Colonic mucosa (tissue), 4 donors: ENCODE measurements at places on chromosomes 5 and 9.

GRCh38 chr9:124707666-124708065 lies 63.4 kb downstream of the NR6A1 start:
- DNase-seq: no peak

GRCh38 chr9:19440823-19441580 lies 32.2 kb downstream of the ACER2 start:
- DNase-seq: no peak

DNA sequence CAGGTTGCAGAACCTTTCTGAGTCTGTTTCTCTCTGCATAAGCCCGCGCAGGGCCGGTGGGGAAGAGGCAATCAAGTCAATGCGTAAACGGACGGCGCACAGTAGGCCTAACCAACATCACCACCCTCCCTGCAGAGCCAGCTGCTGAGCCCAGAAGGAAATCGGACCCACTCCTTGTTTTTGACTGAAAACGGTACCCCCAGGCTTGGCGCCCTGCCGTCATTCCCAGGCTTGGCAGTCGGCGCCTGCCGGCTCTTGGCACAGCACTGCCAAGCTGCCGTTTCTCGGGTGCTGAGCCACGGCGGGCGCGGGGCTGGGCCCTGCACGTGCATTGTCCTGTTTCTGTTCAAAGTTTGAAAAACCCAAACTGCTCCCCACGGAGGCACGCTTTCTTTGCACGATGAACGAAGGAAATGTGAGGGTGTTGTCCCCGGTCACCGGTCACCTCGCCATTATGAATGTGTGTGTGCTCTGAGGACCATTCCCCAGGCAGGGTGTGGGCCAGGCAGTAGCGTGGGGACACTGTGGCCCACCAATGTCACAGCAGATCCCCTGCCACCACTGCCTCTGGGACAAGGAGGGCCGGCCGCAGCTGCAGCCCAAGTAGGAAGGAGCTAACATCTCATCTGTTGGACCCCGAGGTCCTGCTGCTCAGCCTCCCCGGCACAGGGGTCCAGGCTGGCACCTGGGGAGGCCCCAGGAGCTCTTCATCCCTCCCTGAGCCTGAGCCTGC lies 20.1 kb downstream of the FIBCD1 start:
- no peak for DNase-seq

DNA sequence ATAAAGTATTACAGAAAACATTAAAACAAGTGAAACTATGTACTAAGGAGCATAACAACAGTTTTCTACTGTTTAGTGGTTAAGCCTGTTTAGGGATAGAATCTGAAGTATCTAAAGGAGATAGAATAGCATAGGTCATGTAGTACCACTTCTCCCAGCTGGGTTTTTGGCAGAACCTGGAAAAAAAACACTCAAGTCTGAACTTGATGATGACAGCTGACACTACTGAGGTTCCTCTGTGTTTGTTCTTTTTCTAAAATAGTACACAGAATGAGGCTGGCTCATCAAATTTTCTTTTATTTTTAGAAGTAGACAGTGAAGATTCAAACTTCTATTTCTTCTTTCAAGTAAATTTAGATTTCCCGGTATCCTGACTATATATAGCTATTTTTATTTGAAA lies 203.8 kb upstream of the ACO1 start:
- no peak for DNase-seq

GRCh38 chr9:23492126-23493002 lies 333.7 kb downstream of the ELAVL2 start:
- DNase-seq: peak; percentile 17

DNA sequence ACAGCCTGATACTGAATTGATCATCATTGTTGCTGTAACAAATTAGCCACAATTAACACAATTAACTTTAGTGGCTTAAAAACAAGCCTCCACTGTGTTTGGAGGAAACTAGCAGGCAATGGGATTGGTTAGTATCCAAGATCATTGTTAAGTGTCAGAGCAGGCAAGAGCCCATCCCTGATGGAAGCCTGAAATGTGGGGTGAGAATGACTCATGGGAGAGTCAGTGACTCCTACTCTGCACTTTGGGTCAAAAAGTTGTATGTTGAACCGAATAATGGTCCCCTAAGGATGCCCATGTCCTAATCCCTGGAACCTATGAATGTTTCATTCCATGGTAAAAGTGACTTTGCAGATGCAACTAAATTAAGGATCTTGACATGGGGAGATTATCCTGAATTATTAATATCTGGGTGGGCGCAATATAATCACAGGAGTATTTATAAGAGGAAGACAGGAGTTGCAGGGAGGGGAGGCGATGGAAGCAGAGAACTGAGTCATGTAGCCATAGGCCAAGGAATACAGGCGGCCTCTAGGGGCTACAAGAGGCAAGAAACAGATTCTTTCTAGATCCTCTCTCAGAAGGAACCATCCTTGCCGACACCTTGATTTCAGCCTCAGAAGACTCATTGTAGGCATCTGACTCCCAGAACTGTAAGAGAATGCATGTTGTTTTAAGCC lies 28.8 kb downstream of the ALG2 start:
- DNase-seq: no peak

GRCh38 chr9:109722007-109722406 lies 58.0 kb upstream of the PALM2AKAP2 start:
- no peak for DNase-seq

- no peak for DNase-seq
Measured at GRCh38 chr9:22512495-22512894, 65.9 kb downstream of the DMRTA1 start.

DNA sequence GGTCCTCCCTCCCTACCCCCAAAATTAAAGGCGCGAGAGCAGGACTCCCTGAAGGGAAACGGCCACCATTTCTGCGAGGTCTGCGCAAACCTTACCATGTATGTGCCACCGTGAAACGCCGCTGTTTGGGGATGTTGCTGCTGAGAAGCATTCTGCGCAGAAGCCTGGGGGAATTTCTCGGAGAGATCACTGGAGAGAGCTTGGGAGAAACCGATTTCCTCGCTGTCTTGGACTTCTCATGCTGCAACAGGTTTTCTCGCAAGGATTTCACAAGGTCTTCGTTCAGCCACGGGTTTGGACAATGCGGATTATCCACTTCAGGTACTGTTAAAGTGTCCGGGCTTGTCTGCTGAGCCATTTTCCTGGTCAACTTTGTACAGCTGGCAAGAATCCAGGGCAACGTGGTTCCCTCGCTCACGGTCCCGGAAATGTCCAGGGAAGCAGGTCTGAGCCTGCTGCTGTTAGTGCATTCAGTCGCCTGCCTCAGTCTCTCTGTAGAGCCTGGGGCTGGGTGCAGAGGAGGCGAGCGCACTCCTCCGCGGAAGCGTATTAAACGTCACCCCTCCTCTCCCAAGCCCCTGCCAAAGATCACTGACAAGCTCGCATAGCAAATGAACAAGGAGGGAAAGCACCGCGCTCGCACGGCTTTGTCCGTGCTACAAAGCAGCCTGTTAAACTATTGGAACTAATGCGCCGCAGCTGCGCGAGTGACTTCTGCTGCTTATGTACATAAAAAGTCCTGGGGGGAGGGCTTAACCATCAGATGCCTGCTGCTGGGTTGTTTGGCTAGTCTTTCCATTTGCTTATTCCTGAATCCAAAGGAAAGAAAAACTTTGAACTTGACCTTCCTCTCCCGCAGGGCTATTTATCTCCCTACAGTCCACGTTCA lies 125.1 kb downstream of the PDE4D start:
- peak; percentile 78 for DNase-seq

GRCh38 chr9:97557606-97558095 lies 56.2 kb downstream of the TMOD1 start:
- DNase-seq: peak; percentile 39

DNA sequence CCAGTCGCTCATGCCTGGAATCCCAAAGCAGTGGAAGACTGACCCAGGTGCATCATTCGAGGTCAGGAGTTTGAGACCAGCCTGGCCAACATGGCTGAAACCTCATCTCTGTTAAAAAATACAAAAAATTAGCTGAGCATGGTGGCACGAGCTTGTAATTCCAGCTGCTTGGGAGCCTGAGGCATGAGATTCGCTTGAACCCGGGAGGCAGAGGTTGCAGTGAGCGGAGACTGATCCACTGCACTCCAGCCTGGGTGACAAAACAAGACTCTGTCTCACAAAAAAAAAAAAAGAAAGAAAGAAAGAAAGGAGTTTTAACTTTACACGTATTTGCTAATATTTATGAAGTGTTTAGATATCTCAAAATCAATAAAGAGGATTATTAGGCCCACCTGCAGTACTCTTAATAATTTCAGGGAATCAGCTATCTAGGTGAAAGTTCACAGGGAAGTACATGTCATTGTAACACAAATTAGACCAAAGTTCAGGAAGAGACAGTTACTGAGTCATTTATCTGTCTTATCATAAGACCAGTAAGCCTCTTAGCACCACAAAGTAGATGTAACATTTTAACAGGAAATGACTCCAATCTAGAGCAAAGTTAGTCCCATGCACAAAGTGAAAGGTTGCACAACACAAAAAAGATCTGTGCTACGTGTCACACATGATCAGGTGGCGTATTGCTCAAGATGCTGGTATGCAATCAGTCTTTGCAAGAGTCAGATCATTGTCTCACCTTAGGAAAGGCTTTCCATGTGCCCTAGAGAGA lies 34.1 kb upstream of the PLIN2 start:
- peak; percentile 67 for DNase-seq

- DNase-seq: no peak
Measured at GRCh38 chr9:134178768-134179551, 14.6 kb upstream of the RNU6ATAC start.

- no peak for DNase-seq
Measured at GRCh38 chr5:136135536-136135935, 2.9 kb downstream of the SMAD5 start.

DNA sequence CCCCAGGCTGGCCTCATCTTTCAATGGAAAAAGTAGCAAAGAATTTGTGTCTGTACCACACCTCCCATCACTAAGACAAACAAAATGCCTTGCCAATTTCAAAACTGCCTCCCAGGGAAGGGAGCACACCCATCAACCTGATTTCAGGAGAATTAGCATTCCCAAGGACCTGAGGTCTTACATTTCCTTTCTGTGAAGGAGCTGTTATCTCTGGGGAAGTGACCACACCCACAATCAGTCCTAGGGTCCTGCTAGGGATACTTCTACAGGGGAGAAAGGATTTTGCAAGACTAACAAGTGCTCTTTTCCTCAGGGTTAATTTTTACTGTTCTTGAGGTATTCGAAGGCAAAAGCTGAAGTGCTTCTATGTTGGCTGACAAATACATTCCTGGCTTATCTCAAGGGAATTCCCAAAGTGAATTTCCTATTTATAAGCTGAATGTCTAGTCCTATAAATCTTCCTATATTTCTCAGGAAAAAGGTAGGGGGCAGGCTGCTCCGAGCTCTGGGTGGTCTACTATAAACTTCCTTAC lies 97.4 kb upstream of the ITGA1 start:
- no peak for DNase-seq

DNA sequence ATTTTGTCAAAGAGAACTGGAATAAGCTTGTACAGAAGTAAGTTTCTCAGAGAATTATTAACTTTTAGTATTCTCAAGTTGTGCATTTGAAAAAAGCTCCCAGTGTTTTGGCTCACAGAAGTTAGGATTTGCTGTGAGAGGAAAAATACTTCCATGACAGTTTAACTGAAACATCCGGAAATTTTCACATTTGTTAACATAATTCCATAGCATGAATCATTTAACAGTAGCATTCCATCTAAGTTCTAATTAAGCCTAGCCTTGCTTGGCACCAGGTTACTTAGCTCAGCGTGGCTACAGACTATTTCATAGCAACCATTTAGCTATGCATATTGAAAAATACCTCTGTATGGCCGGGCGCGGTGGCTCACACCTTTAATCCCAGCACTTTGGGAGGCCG lies 90.8 kb downstream of the LNPEP start:
- no peak for DNase-seq

DNA sequence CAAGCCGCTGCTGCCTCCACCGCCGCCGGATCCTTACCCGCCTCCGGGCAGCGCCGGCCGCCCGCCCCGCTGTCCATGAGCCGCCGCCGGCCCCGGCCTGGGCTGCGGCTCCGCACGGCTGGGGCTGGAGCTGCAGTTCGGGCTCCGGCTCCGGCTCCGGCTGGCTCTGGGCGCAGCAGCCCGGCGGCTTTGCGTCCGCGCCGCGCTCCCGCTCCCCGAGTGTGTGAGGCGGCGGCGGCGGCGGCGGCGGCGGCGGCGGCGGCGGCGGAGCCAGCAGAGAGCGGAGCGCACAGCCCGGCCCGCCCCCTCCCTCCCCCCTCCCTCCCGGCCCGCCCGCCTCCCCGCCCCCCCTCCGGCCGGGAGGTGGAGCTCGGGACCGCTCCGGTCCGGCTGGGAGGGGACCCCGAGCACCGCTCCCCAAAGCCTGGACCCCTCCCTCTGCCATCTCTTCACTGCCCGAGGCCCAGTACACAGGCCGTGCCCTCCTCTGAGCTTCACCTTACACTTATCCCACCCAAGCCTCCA lies at the start of gene PCDH1:
Gene PCDH1 (minus strand): TSS at position 225 of the 525 bp plus-strand sequence. CDS start 148 bp downstream, at position 77.
- DNase-seq: no peak

- no peak for DNase-seq
Measured at GRCh38 chr9:32411753-32412152, 27.3 kb downstream of the ACO1 start.

GRCh38 chr5:74549384-74549783 lies 91.1 kb downstream of the ENC1 start:
- DNase-seq: no peak

DNA sequence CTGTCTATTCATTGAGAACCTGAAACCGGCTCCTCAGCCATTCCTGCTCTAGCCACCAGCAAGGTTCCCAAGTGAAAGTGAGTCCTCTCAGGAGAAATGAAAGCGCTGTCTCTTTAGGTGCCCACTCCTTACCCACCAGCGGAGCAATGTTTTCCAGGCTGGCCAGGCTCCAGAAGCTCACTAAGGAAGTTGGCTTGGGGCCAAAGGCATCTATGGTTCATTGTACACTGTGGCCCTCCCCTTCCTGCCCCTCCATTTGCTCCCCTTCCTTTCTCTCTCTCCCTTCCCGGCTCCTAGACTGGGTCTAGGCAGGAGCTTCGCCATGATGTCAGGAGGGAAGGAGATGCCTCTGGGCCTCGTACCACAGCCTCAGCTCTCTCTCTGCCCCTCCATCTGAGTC lies 1.1 kb upstream of the GABRP start:
- DNase-seq: peak; percentile 44

- DNase-seq: no peak
Measured at GRCh38 chr5:176803068-176803942, 7.1 kb upstream of the UNC5A start.

- DNase-seq: no peak
Measured at GRCh38 chr5:77250021-77250420, 39.5 kb downstream of the PDE8B start.

DNA sequence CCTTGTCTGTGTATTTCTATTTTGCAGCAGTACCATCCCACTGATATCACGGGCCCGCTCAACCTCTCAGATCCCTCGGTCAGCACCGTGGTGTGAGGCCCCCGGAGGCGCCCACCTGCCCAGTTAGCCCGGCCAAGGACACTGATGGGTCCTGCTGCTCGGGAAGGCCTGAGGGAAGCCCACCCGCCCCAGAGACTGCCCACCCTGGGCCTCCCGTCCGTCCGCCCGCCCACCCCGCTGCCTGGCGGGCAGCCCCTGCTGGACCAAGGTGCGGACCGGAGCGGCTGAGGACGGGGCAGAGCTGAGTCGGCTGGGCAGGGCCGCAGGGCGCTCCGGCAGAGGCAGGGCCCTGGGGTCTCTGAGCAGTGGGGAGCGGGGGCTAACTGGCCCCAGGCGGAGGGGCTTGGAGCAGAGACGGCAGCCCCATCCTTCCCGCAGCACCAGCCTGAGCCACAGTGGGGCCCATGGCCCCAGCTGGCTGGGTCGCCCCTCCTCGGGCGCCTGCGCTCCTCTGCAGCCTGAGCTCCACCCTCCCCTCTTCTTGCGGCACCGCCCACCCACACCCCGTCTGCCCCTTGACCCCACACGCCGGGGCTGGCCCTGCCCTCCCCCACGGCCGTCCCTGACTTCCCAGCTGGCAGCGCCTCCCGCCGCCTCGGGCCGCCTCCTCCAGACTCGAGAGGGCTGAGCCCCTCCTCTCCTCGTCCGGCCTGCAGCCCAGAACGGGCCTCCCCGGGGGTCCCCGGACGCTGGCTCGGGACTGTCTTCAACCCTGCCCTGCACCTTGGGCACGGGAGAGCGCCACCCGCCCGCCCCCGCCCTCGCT lies 1.9 kb downstream of the LRRC26 start:
- peak; percentile 84 for DNase-seq
